CD4-positive, alpha-beta T cell treated with Interleukin-12 subunit alpha and Interleukin-12 subunit beta, for 1 hour (primary cell): ENCODE measurements at places on chromosomes 16 and 17.

GRCh38 chr17:2635241-2635640 lies 41.8 kb downstream of the PAFAH1B1 start:
- no peak for DNase-seq

DNA sequence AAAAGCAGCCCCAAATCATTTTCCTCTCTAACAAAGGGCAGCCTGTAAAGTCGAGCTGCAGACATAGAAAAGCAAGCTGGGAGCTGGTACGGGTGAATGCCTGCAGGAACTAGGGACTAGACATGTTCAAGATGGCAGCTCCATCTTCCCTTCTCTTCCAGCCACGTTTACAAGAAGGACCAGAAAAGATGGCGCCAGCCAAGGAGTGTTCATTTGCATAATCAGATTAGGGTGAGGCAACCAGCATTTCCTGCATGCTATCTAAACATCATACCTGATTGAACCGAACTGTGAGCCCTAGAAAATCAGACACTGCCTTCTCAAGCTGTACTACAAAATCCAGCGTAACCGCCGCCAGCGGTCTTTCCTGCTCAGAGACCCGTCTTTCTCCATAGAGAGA lies 896.8 kb downstream of the CDH11 start:
- DNase-seq, result no peak

GRCh38 chr16:66553223-66553622 lies 847 bp downstream of the CKLF start:
- peak; percentile 23 for DNase-seq

DNA sequence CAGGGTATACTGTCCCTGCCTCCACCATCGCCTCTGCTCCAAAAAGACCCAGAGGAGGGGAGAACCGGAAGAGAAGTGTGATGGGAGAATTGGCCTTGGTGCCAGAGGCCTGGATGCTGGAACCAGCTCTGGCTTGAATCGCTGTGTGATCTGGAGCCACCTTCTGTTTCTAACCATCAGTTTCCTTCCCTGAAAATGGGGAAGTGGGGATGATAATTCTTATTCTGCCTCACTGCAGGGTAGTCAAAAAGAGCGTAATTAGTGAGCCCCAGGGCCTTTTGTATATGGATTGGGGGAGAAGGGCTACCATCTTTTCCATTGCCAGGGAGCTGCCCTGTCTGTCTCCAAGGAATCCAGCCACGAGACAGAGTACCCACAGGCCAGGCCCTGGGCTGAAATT lies 52.2 kb downstream of the CCT6B start:
- DNase-seq, result no peak

DNA sequence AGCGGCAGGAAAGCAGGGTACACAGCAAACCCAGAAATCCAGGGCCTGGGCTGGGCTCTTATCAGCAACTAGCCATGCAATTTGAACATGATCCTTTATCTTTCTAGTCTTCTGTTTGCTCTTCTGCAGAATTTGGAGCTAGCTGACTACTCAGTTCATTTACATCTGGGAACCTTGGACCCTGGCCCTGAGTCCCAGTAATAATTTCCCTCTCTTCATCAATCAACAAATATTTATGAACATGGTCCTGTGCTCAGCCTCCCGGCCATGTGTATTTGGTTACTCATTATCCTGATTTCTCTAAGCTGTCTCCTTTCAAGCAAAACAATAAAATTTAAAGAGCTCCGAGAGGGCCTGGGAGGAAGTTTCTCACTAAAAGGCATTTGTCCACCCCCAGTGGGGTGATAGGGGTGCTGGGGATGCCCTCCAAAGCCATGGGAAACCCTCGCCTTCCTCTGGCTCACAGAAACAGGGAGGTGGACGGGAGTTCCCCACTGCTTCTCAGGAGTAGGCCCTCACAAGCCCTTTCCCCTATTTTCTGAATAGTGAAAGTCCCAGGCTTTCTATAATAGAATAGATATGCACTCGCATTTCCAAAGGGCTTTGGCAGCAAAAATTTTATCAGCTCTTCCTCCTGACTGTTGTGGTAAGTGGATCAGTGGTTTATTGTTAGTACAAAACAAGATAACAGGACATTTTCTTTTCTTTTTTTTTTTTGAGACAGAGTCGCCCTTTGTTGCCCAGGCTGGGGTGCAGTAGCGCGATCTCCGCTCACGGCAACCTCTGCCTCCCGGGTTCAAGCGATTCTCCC lies 6.9 kb upstream of the WDR59 start:
- no peak for DNase-seq

DNA sequence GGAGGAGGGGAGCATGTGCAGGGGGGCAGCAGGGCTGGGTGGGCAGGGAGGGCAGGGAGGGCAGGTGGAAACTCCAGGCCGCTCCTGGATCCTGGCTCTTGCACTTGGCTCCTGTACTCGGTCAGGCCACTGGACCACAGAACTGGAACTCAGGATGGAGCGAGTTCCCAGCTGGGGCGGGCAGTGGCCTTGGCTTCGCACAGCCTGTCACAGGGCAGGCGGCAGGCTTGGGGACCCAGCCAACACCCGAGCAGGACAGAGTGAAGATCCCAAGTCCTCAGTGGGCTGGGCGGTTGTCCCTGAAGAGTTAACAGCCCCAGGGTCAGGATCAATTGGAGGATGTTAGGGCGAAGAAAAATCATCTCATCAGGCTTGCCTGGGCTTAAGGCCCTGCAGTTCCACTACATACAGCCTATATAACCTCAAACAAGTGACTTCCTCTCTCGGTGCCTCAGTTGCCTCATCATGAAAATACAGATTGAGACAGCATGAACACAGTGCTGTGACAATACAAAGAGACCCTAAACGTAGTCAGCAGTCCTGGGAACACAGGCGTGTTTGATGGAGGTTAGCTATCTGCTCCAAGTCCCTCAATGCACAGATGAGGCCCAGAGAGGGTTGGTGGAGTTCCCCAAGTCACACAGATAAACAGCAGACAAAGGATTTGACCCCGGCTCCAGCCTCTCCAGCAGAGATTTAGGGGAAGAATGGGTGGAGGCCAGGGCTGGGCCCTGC lies 21.9 kb downstream of the ZNF423 start:
- no peak for DNase-seq

- no peak for DNase-seq
Observed at GRCh38 chr16:64153718-64154117, 968.1 kb downstream of the CDH11 start.

DNA sequence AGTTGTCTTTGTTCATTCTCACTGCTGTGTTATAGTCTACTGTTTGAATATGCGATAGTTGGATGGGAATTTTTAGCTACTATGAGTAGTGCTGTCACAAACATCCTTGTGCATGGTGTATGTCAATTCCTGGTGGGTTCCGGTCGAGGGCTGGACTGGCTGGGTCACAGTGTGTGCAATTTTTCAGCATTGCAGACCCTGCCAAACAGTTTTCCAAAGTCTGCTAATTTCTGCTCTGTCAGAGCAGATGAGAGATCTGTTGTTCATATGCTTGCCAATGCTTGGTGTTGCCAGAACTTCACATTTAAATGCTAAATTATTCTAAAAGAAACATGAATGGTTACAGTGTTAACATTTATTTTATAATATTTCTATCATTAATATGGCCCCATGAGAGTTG lies 3.6 kb upstream of the C16orf96 start:
- DNase-seq, result no peak

DNA sequence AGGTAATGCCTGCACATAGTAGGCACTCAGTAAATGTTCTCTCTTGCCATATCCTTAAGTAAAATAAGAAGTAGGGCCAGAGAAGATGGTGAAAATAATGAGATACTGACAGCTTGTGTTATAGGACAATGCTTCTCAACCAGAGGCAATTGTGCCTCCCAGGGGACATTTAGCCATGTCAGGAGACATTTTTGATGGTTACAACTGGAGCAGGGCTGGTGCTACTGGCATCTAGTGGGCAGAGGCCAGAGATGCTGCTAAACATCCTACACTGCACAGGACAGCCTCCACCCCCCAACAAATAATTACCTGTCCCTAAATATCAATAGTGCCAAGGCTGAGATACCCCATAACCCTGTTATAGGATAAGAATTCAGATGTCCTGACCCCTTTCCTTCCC lies 1.7 kb downstream of the RAD51D start:
- peak; percentile 45 for DNase-seq

GRCh38 chr17:10836966-10837590 lies 809 bp downstream of the PIRT start:
- no peak for DNase-seq

DNA sequence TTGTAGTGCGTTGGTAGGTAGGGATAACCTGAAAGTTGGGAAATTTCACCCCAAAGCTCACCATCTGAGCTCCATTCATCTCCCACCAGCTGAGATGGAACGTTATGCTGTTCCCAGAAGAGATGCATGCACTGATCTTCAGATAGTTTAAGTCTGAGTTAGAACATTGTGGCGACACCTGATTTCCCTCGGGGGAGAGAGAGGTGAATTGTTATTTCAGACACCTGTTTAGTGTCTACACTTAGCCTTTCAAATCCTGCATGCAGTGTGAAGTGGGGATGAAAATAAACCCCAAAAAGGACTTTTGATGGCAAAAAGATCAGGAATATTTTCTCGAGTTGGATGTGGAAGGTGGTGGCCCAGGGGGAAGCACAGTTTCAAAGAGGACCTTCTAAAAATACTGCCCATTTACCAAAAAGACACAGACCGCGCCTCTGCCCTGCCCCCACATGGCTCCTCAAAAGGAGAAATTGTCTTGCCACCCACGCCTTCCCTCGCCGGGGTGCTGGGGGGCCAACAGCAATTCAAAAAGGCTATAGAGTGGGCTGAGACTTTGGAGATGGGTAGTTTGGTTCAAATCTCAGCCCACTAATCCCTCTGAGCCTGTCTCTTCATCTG lies 11.4 kb downstream of the CIITA start:
- DNase-seq, result no peak

GRCh38 chr17:42049834-42050392 lies 488 bp downstream of the C17orf113 start:
- no peak for DNase-seq

GRCh38 chr16:3035972-3036725 lies 595 bp downstream of the BICDL2 start:
- no peak for DNase-seq

GRCh38 chr16:67388591-67388990 lies 4.7 kb downstream of the TPPP3 start:
- no peak for DNase-seq

DNA sequence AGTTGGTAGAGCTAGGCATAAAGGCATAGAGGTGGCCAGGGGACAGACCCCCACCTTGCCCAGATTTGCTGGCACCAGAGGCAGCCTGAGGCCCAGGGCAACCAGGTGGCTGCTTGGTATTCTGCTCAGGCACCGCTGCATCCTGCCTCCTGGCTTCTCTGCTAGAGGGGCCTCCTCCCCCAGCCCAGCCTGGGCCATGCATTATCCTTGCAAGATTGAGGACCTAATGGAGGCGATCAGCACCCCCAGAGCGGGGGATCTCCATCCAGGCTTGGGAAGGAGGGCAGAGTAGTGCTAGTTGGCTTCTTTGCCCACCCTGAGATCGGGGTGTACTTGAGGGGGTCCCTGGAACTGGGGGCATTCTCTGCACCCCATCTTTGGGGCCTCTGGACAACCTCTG lies 23.8 kb downstream of the CDK5RAP3 start:
- no peak for DNase-seq

- DNase-seq, result peak; percentile 78
Observed at GRCh38 chr17:7886227-7887037, 2.2 kb upstream of the CHD3 start.

GRCh38 chr17:80732268-80732667 lies 187.6 kb downstream of the RPTOR start:
- no peak for DNase-seq

- no peak for DNase-seq
Observed at GRCh38 chr16:72468582-72468981, 296.6 kb upstream of the PMFBP1 start.

DNA sequence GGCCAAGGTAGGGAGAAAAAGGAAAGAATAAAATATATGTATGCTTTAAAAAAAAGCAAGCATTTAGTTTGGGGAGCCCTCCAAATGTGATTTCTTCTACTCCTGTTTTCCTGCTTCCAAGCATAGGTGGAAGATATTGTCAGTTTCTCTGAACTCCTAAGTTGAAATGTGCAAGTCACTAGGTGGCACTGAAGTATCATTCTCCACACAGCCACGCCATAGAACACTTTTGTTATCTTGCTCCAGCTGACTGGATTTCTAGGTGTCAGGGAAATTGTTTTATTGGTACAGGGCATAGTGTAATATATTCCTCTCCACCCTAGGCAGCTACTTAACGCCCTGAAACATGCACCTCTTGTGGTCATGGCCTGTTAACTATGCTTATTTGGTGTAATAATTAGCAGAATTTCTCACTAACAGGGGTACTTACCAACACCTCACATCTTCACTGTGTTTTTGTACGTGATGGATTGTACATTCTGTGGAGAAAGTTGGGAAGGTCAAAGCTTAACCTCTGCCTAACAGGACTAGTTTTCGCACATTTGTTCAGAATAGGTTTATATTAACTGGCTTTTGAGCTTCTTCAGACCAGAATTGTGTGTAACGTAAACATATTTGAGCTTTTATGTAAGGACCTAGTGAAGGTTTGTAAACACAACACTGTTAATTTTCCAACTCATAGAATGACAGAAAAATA lies 69.3 kb downstream of the FTO start:
- DNase-seq, result peak; percentile 6

- no peak for DNase-seq
Observed at GRCh38 chr16:10121897-10122425, 60.3 kb downstream of the GRIN2A start.

DNA sequence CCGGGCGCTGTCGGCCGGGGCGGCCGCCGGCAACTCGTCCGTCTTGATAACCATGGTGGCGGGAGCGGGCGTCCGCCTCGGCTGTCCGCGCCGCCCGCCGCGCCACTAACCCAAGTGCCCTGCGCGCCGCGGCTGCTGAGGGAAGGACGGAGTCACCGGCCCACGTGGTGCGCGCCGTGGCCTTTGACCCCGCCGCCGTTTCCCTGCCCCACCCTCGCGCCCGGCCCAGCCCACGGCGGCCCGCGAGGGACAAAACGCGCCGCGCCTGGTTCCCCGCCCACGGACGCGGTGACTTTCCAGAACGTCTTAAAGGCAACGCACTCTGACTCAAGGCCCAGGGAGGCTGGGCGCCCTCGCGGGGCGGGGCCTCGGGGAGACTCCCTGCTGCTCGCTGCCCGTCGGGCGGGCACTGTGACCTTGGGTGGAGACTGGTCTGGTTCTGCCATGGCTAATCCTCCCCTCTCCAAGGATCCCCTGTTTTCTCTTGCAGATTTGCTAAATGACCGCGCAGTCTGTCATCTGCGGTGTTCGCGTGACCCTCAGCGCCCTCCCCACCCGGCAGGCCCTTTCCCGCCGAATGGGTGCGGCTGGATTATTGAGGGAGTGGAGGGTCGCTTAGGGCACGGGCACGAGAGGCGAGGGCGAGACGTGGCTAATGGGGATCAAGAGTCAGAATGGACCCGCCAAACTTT lies at the start of gene CLUH:
Gene CLUH (minus strand): TSS at position 157 of the 692 bp plus-strand sequence. CDS start 103 bp downstream, at position 54.
- DNase-seq, result peak; percentile 97

DNA sequence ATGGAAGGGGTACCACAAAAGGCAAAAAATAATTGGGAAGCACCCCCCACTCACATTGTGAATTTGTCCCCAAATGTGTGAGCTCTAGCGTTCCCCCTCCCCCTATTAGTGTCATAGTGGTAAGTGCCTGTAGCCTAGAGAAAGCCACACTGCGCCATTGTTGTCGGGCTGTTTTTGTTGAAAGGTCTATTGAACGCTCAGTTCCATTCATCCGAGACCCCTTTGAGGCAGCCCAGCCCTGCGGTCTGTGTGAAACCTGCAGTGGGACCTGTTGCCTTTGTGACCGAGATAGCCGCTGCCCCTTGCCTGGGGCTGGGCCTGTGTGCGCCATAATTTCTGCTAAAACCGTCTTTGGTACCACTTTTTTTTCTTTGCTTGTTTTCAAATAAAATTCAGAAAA lies 3.0 kb downstream of the JPT2 start:
- DNase-seq, result no peak
